ENCODE measurements at places on chromosomes 4 and X. TPM values are rescaled to one million over a fixed set of nuclear protein-coding genes. Genes with fewer than 3 reads are reported as not detected.

- DNase-seq: no peak
Measured at GRCh38 chrX:150201841-150202240, 161.3 kb upstream of the MAMLD1 start.

GRCh38 chr4:78742300-78742699, 33.9 kb upstream of the BMP2K start:
- DNase-seq: no peak

GRCh38 chr4:142818476-142818875, 27.6 kb downstream of the INPP4B start:
- DNase-seq: no peak

BEX2 gene
- 49.2 TPM for total RNA-seq

DNA sequence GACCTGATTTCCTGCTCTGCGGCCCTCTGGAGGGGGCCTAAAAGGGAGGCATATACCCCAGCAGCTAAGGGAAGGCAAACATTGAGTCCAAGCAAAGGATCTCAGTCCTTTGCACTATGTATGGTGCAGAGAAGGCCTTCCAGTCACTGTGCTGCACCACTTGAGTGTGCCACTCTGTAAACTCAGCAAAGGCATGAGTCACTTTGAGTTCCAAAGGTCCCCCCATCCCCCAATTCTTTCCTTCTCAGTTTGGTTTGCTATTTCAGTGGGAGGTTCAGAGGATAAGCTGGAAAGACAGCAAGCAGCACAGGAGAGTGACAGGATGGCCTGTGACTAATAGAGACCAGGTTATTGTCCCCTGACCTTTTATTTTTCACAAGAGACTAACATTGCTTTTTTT, 131.3 kb downstream of the FHDC1 start:
- DNase-seq: no peak

DNA sequence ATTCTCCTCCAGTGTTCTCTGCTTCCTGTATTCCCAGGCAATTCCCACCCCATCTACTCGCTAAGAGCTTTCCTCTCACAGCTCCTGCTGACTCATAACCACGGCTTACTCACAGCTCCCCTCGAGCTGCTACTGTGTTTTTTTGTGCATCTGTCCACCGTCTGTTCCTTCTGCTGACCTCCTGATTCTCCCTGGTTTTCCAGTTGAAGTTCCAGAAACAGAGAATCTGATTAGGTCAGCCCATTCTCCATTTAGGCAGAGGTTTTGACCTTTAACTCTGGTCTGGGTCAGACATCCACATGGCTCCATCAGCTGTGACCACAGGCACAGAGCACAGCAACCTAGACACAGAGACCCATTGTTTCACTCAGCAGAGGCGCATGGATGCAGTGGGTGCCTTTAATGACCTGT, 5.5 kb upstream of the SMIM20 start:
- DNase-seq: no peak

Measured in cerebellum (tissue), 4 donors.